Left forelimb (tissue), 1 donor: ENCODE measurements at places on chromosomes 7 and 10.

DNA sequence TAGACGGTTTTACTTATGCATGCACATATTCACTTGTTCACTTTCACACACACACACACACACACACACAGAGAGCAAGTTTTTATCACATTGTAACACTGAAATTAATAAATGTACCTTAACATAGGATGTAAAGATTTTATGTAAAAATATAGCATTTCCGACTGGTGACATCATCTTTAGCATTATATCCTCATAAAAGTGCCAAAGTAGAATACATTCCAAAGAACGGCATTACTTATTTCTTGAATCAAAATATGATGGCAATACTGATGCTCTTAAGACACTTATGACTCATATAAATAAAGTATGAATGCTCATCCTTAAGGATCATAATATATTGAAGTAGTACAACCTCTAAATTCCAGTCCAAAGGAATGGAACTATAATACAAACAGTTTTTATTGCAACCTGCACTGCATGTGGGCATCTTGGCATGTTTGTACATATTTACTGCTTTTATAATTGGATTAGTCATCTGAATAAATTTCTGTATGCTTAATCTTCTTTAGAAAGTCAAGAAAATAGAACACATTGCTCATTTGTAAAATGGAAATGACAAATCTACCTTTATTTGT is 290.0 kb upstream of the SEMA3A start:
- DNase-seq: no peak

- DNase-seq: no peak
Observed at GRCh38 chr10:133384071-133384470, 5.0 kb downstream of the PAOX start.

DNA sequence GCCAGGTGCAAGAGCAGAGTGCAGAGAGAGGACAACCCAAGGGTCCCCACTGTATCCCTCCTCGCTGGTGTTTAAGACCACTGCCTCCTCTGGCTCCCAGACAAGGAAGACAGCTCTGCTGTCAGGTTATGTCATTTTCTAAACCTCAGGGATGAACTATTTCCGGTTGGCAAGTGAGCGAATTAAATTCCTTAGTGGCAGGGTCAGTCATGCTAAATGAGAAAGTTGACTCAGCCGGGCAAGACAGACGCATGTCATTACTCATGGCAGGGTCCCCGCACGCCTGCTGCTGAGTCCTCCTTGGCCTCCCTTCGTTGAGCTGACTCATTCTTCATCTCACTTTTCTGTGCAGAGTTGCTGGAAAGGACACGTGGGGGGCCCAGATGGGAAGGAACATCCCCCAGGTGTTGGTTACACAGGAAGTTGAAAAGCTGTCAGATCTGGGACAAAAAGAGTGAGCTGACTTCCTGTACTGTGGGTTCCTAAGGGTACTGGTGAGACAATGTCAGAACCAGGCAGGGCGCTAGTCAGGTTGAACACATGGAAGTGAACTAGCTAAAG is 47.1 kb upstream of the UCN3 start:
- DNase-seq: no peak

GRCh38 chr7:116671111-116671510 is 885 bp upstream of the MET start:
- DNase-seq: no peak

DNA sequence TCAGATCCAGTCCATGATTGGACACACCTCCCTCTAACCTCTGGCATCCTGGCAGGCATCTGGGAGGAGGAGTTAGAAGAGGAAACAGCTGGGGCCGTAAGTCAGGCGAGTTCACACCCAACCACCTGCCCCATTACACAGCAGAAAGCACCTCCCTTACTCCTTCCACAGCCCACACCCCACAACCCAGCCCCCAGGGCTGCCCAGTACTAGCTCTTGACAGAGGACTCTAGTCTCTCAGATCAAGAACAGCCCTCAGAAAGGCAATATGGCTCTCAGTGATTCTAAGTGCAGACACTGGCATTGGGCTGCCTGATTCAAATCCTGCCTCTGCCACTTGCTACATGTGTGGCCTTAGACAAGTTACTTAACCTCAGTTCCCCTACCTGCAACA is 34.1 kb downstream of the KCNMA1 start:
- no peak for DNase-seq

- no peak for DNase-seq
Observed at GRCh38 chr10:19096501-19097073, 48.0 kb downstream of the MALRD1 start.

DNA sequence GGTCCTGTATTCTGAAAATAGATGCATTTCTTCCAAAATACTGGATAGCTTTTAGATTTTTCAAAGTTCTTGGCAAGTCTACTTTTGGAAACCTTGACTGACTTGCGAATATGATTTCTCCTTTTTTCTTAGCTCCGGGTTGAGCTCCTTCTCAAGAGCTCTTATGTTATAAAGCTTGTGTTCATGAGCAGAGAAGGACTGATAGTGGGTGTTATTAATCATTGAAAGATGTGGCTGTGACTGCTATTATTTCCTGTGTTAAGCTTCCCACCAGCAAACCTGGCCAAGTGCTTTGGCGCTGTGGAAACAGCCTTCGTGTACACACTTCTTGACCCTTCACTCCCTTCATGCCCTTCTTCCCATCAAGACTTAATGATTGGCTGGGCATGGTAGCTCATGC is 98.2 kb downstream of the KIAA1217 start:
- no peak for DNase-seq

DNA sequence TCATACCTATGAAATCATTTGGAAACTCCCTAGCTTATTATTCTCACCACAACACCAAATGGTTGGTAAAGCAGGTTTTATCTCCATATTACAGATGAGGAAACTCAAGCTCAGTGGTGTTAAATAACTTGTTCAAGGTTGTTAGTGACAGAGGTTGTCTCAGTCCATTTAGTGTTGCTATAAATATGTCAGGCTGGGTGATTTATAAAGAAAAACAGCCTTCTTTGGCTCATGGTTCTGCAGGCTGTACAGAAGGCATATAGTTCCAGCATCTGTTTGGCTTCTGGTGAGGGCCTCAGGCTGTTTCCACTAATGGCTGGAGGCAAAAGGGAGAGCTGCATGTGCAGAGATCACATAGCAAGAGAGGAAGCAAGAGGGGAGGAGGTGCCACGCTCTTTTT is 96.6 kb downstream of the ZNF438 start:
- DNase-seq: no peak

- no peak for DNase-seq
Observed at GRCh38 chr7:25663877-25664276, 435.6 kb upstream of the NPVF start.

GRCh38 chr10:69800109-69800508 is 1.6 kb upstream of the COL13A1 start:
- no peak for DNase-seq

GRCh38 chr10:114821293-114821914 is at the start of gene FHIP2A:
Gene FHIP2A (plus strand): TSS chr10:114821780. CDS start chr10:114822079, 299 bp downstream.
- DNase-seq: peak; percentile 90

DNA sequence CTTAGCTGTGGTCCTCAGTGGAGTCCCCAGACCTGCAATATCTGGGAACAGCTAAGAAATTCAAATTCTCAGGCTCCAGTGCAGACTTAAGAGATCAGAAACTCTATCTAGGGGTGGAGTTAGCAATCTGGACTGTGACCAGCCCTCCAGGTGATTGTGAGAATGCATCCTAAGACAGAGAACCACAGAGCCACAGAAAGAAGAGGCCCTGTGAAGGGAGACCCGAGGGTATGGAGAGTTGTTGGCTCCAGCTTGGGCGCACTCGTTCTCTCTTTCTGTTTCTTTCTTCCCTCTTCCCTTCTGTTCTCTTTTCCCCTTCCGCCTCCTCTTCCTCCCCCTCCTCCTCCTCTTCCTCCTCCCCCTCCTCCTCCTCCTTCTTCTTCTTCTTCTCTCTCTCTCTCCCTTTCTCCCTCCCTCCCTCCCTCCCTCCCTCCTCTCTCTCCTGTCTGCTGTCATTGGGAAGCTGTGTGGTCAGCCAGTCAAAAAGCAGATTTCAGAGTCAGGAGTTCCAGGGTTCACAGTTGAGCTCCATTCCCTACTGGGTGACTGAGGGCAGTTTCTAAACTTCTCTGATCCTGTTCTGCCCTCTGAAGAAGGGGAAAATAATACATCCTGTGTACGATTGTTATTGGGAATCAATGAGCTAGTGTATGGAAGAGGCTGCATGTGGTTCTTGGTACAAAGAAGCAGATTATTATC is 62.1 kb upstream of the STEAP1B start:
- no peak for DNase-seq

DNA sequence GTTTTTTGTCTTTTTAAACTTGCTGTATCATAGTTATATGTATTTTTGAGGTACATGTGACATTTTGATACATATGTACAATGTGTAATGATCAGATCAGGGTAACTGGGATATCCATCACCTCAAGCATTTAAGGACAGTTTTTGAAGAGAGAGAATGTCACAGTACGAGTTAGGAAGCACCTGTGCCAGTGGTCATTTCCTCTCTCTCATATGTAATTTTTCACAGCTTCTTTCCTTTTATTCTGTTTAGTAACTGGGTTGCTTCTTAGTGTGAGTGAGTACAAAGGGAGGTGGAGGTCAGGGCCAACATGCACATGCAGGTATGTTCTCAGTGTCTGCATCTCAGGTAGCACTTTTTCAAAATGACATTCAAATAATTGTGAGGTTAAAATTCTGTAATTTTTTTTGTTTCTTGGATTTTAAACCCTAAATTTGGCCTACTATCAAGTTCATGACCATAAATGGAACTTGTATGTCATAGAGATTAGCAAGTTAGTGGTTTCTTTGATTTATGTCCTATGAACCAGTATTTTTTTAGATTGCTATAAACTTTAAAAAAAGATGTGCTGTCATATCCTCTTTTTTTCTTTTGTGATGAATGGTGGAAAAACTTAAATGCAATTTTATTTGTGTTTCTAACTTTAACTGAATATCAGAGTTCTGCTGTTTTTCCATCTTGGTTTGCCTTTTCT is 42.7 kb downstream of the SNX10 start:
- no peak for DNase-seq

- no peak for DNase-seq
Observed at GRCh38 chr10:45375716-45376231, 1.8 kb downstream of the ALOX5 start.

DNA sequence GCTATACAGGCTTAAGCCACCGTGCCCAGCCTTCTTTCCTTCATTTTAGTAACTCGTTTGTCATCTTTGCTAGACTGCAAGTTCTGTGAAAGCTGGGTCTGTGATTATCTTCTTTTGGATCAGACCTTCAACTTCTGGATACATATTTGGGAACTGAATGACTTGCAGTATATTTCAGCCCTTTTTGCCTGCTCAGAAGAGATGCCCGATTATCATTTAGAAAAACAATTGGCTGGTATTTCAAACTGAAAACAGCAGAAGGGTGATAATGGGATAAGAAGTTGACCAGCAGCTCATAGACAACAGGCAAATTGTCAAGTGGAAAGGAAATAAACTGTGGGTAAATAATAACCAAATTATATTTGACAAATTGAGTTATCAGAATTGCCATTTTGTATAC is 14.6 kb downstream of the RSBN1L start:
- DNase-seq: no peak

DNA sequence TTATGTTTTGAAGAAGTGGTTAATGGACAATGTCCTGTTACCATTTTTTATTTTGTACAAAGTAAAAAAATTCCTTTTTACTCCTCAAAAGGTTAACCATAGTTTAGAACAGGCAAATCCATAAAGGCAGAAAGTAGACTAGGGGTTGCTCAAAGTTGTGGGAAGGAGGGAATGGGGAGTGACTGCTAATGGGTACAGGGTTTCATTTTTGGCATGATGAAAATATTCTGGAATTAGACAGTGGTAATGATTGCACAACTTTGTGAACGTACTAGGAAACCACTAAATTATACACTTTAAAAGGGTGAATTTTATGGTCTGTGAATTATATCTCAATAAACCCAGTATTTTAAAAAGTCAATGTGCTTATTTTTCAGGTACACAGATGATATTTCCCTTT is 35.4 kb upstream of the CDK14 start:
- no peak for DNase-seq

- DNase-seq: no peak
Observed at GRCh38 chr10:83666762-83667161, 472.5 kb upstream of the GHITM start.

DNA sequence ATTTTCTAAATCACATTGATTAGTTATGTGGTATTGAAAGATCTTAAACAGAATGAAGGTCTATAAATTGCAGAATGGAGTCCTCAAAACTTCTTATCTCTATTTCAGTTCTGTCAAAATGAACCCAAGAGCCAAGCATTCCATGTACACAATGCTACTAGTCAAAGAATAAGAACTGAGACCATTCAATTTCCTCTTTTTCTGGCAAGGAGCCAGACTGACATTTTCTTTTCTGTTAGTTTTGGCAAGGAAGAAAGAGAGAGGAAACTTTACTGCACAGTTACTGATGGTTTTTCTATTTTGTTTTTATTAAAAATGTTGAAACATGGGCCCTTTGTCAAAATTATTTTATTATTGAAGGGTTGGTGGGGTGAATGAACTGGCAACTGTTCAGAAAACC is 181.8 kb upstream of the FERD3L start:
- no peak for DNase-seq

DNA sequence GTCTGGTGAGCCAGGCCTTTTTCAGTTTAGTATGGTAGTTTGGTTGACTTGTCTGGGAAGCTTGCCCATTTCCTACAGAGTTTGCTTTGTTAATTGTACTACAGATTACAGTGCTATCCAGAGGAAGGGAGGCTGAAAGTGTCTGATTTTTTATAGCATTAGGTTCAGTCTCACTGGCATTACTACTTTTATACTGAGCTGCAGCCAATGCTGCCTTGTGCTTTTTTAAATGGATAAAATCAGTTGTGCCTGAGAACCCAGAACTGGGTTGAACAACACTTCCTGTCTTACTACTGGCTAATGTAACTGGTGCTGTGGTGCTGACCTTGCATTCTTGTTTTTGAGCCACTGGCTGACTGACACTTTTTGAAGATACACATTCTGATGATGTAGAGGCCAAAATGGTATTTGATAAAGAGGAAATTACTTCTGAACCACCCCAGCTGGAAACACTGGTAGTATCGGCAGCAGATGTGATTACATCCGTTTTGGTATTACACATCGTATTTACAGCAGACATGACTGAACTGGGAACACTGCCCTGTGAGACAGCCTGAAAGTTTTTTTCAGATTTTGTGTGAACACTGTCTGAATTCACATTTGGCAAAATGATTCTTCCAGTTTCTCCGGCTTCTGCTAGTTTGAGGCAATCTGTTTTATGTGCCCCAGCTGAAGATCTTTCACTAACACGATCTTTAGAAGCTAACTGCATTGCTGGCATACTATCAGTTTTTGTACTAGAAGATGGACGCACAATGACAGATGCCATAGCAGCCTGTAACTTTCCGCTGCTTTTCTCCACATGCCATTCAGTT is 74.1 kb downstream of the NRBF2 start:
- DNase-seq: no peak
